Urothelium cell line (cell line): ENCODE measurements at places on chromosomes 5 and 9.

DNA sequence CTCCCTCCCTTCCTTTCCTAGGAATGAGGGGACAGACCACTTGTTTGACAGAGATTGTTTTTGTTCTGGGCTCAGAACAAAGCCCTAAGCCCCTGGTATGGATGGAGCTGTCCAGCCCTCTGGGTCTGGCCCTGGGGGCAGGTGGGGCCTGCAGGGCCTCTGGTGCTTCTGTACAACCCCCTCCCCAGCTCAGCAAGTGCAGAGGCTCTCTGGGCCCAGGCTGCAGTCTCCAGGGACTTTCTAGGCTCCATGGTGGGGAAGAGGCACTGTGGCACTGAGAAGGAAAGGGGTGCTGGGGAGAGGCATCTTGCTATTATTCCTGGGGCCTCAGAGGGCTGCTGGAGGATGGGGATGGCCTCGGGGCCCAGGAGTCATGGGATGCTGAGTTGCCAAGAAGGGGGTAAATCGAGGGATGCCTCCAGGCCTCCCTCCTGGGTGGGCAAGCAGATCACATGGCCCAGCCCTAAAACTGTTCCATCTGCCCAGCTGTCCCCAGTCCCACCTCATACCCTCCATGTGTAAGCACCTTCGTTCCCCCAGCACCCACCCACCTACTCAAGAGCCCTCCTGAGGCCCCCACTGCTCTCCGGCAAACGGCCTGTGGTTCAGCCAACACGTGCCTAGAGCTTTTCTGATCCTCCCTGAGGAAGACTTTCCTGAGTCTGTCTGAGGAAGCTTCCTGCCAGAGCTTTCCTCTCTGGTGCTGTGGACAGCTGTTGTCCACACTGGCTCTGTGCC lies 225.7 kb downstream of the CACNA1B start:
- no peak for DNase-seq

GRCh38 chr9:118674942-118675341 lies 694.3 kb downstream of the BRINP1 start:
- no peak for DNase-seq

DNA sequence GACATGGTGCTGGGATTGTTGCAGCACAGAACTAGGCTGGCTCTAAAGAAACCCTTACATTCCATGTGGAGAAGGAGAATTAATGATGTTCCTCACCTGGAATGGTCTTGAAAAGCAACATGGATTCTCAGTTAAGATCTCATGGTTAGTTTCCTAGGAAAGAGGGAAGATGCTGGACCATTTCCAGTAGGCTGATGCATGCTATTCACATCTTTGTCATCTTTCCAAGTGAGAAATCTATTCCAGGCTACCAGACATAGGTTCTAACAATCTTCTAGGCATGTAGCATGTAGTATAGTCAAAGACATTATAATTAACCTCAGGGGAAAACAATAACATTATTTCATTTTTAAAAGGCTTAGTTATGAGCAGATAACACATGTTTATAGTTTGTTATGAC lies 44.3 kb downstream of the TMEM252 start:
- no peak for DNase-seq

GRCh38 chr5:179119415-179120170 lies 59.4 kb downstream of the ZNF354C start:
- no peak for DNase-seq

- no peak for DNase-seq
Measured at GRCh38 chr9:129326061-129327005, 148.3 kb upstream of the IER5L start.

DNA sequence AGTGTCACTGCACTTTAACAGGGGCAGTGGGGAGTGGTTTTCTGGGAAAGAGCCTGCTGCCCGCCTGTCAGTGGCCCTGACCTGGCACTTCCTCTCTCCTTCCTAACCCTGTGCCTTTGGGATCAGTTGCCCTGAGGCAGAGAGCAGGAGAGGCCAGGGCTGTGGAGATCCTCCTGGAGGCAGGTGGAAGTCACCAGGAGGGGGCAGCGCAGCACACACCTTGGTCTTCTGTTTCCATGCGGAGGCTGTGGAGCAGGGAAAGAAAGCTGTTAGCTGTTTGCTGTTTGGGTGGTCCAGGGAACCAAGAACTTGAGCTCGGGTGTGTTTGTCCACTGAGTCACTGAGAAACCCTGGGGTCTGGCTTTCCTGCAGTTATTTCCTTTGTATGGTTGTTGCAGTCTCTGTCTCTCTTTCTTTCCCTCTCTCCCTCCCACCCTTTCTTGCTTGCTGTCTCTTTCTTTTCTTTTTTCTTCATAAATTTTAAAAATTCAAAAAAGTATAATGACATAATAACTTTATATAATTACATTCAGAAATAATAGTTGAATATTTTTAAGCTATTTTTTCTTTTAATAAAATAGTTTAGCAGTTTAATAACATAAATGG lies 28.1 kb downstream of the NTRK2 start:
- DNase-seq, result peak; percentile 72

GRCh38 chr5:39650008-39650762 lies 225.4 kb upstream of the DAB2 start:
- no peak for DNase-seq

- DNase-seq, result no peak
Measured at GRCh38 chr5:4563400-4563799, 576.7 kb upstream of the ADAMTS16 start.

GRCh38 chr5:124538931-124539330 lies 207.5 kb downstream of the ZNF608 start:
- DNase-seq, result no peak

- DNase-seq, result peak; percentile 91
Measured at GRCh38 chr5:177473443-177474001, at the start of gene DBN1. Gene DBN1 (minus strand): TSS chr5:177473634. CDS start chr5:177473521, 113 bp downstream.

DNA sequence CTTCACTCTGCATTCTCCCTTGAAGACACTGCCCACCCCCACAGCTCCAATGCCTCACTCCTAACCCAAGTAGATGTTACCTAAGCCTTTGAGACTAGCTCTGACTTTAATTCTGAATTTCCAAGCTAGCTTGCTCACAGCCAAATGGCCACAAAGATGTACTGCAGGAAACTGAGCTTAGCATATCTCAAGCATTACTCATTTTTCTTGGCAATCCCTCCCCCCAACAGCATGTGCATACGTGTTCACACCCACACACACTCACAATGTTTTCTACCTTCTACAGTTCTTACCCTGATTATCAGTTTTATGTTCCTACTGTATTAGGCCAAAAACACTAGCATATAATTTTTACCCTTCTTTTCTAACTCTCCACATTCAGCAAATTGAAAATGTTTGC lies 13.7 kb upstream of the GRIA1 start:
- DNase-seq, result peak; percentile 41

DNA sequence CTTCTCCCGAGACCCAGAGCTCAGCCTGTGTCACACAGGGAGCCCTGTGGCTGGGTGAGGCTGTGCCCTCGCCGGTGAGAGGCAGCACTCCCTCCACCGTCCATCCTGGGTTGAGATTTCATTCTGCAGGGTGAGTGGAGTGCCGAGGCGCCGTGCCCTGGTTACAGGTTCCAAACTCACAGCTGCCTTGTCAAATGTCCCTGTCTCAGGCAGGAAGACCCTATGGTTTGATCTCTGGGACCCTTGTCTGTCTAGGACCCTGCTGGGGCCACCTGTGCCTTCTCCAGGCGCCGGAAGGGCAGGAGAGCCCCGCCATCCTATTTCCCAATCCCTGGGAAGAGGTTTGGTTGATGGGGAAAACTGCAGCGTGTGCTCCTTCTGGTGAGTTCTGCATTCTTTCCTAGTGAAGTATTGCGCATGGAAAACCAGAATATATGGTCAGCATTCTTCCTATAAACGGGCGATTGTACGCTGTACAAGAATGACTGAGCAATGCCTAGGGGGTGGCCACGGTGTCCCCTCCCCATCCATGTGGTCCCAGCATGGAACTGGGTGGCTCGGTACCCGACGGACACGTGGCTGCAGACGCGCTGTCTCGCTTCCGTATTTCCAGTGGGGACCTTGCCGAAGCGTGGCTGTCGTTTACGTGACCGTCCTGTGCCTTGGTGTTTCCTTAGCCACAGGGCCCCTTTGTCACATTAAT lies 95.9 kb upstream of the COL5A1 start:
- DNase-seq, result no peak

- DNase-seq, result peak; percentile 67
Measured at GRCh38 chr5:82641331-82642003, 363.3 kb upstream of the RPS23 start.

- DNase-seq, result no peak
Measured at GRCh38 chr9:8890695-8891094, 1091.1 kb upstream of the DMAC1 start.

- DNase-seq, result no peak
Measured at GRCh38 chr9:21399956-21400355, 9.0 kb upstream of the IFNA8 start.

GRCh38 chr9:90331826-90332575 lies 310.6 kb downstream of the DIRAS2 start:
- DNase-seq, result no peak

GRCh38 chr9:136925414-136926153 lies 19.0 kb downstream of the FBXW5 start:
- DNase-seq, result no peak

DNA sequence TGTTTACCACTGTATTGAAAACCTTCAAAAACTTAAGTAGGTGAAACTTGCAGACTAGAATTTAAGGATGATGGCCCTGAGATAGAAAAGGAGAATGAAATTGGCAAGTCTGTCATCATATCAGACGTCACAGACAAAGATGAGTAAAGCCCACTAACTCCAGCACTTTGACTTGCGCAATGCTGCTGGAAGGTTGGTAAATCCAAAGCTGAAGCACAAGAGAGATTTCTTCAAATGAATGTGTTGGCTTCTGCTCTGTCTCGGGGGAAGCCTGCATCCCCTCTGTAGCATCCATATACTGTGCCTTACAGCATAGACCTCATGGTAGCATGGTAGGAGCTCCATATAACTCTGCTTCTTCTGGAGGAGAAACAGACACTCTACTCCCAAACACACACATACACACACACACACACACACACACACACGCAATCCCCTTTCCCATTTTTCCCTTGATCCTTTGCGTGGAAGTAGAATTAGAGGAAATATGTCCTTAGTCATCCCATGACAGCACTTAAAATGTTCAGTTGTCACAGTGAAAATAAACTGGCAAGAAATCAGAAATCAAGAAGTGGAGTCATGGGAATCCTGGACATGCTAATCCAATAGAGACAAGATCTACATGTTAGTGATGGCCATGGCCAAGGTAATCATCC lies 241.5 kb downstream of the NR3C1 start:
- no peak for DNase-seq

GRCh38 chr9:109344866-109345265 lies 24.0 kb upstream of the EPB41L4B start:
- no peak for DNase-seq

GRCh38 chr5:59037041-59037440 lies 454.2 kb downstream of the RAB3C start:
- DNase-seq, result no peak

GRCh38 chr5:39175273-39175955 lies 43.9 kb downstream of the FYB1 start:
- no peak for DNase-seq

- no peak for DNase-seq
Measured at GRCh38 chr5:103207653-103208052, 50.9 kb upstream of the MACIR start.

GRCh38 chr9:7615344-7615743 lies 184.2 kb downstream of the DMAC1 start:
- no peak for DNase-seq

DNA sequence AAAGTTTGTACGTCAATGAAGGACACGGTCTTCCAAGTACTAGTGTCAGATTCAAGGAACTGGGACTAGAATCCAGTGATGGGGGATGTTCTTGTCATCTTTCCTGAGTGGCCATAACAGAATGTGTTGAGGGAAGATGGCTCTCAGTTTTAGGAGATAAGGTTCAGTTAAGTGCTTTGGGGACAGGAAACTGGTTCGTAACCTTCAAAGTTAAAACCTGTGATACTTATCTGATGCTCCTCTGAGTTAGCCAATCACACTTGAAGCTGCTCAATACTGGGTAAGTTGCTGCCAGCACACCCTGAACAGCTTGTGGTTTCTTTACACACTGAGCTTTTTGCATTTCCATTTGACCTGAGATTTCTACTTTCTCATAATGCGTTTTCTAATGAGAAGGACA lies 64.4 kb downstream of the PIK3R1 start:
- DNase-seq, result no peak

GRCh38 chr5:32889078-32889477 lies 178.0 kb downstream of the NPR3 start:
- no peak for DNase-seq

DNA sequence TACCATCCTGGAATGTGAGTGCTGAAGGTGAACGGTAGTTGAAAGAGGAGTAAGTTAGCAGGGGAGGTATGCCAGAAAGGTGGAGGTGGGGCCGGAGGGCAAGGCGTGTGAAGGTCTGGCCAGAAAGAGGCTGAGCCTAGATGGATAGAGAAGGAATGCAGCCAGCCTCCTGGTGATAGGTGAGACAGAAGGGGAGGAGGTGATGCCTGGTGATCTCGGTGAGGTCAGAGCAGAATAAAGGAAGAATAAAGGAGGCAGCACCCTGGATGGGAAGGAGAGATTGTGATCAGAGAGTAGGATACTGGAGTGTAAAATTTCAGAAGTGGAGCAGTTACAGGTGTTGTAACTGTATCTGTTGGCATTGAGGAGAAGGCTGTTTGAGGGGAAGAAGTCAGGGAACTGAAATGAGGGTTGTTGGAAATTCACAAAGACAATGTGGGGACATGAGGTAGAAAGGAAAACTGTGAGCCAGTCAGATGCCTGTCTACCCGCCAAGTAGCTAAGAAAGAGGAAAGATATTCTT lies 2.0 kb downstream of the GNG10 start:
- no peak for DNase-seq

- DNase-seq, result no peak
Measured at GRCh38 chr5:179836225-179837019, 15.7 kb downstream of the SQSTM1 start.

GRCh38 chr5:133873449-133873848 lies 95.0 kb downstream of the C5orf15 start:
- no peak for DNase-seq

DNA sequence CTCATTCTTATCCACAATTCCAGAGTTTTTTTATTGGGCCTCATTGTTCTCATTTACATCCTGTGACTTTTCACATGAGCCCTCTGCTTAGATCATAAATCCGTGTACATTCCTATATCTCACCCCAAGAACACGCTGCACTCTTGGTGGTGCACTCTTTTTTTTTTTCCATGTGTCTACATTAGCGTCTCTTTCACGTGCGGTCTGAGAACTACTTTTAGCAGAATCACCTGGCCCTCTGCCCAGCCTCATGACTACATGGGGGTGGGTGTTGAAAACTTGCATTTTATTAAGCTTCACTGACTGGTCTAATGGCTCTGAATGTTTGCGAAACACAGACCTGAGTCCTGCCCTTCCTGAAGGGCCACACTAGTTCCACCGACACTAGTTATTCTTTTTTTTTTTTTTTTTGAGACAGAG lies 18.6 kb downstream of the C9orf57 start:
- DNase-seq, result peak; percentile 58

GRCh38 chr9:81971727-81972126 lies 16.8 kb upstream of the SPATA31D1 start:
- no peak for DNase-seq
